ENCODE measurements at places on chromosomes 11 and 22.

GRCh38 chr11:122156940-122157382 lies 40.9 kb upstream of the BLID start:
- DNase-seq: no peak

- no peak for DNase-seq
Measured at GRCh38 chr11:116209255-116209654, 563.5 kb downstream of the BUD13 start.

GRCh38 chr22:29183971-29184848 lies 21.5 kb upstream of the EMID1 start:
- DNase-seq: no peak

GRCh38 chr11:32030875-32031503 lies 59.9 kb upstream of the RCN1 start:
- no peak for DNase-seq

GRCh38 chr11:15660496-15660895 lies 545.8 kb downstream of the INSC start:
- DNase-seq: no peak
